Left ventricle myocardium superior (tissue), 1 donor: ENCODE measurements at places on chromosomes 4 and X. TPM values are rescaled to one million over a fixed set of nuclear protein-coding genes. Genes with fewer than 3 reads are reported as not detected.

Gene MSX1
- total RNA-seq = 4.1 TPM

DNA sequence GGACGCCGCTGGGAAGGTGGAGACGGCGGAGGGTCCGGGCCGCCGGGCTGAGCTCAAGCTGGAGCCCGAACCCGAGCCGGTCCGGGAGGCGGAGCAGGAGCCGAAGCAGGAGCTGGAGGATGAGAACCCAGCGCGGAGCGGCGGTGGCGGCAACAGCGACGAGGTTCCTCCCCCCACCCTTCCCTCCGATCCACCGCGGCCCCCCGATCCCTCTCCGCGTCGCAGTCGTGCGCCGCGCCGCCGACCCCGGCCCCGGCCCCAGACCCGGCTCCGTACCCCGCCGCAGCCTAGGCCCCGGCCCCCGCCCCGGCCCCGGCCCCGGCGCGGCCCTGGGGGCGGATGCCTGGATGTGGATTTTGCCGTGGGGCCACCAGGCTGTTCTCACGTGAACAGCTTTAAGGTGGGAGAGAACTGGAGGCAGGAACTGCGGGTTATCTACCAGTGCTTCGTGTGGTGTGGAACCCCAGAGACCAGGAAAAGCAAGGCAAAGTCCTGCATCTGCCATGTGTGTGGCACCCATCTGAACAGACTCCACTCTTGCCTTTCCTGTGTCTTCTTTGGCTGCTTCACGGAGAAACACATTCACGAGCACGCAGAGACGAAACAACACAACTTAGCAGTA is 483 bp downstream of the USP27X start:
- no peak for DNase-seq

Gene LUZP4
- total RNA-seq = not detected

Gene LINC00632
- 122 TPM for total RNA-seq

Gene PACRGL
- 6.2 TPM for total RNA-seq

Gene AWAT1
- total RNA-seq = not detected

Gene EREG
- total RNA-seq = 3.2 TPM

Gene EGF
- 12.3 TPM for total RNA-seq

Gene RTL5
- total RNA-seq = 2.5 TPM

GRCh38 chrX:41382714-41383645 is 49.0 kb downstream of the DDX3X start:
- no peak for DNase-seq

Gene DGKK
- not detected for total RNA-seq
